Right cardiac atrium (tissue), 5 donors: ENCODE measurements at places on chromosomes 13 and 19.

DNA sequence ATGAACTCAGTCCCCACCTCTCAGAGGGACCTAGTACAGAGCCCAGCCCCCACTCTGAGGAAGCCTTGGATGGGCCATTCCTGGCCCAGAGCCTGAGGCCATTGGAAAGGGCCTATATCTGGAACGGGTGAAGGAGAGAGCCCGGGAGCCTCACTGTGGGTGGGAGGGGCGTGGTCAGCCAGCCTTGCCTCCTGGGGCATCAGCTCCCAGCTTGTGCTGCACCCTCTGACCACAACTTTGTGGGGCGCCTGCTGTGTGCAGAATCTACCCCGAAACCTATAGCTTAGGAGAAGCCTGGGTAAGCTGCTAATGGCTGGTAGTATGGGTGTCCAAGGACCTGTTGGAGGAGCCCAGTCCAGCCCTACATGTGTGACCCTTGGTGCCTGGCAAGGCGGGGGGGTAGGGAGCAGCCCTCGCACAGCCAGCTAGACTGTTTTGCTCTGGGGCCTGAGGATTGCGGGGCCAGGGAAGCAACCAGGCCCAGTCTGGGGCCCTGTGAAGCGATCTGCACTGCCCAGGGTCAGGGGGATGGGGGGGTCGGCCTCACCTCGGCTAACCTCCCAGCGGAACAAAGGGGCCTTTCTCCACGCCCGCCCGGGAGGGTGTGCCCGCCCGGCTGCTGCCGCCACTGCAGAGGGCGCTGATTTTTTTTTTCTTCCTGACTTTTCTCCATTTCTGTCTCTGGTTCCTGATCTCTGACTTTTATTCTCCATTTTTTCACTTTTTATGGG, 42.3 kb downstream of the LYL1 start:
- peak; percentile 84 for DNase-seq

DNA sequence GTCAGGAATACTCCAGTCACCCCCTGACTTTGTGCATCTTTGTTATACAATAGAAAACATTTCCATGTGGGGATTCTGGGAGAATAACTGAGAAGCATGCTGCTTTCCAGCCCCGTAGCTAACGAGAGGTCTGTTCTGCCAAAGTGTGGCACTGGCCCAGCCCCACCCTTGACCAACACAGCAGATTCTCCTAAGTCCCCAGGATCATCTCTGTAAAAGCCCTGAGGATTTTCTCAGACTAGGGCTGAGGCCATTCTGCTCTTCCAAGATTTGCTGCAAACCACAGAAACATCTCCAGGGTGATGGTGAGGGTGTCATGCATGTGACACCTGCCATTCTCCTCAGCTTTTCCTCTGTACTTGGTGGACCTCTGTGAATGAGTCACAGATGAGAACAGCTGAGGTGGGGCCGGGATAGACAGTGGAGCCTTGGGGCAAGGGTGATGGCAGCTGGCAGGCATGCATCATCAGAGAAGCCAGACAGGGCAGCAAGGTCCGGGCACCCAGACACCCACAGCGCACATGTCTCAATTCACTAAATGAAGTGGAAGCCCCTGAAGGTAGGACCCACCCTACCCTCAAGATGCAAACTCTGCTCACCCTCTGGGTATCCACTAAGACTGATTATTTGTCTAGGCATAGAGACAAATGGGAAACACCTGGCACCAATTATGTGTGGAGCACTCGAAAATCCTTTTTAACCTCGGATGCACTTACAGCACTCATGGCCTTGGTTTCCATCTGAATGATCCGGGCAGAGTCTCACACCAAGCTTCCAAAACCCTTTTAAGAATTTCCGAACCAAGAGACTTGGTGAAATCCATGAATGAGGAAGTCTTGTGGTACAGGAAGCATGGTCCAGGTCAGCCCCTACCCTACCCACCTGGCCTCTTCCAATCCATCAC, 20.1 kb upstream of the DOCK9 start:
- peak; percentile 60 for DNase-seq

- no peak for DNase-seq
These were observed 14.0 kb upstream of the ZNF681 start for GRCh38 chr19:23772675-23773063.

DNA sequence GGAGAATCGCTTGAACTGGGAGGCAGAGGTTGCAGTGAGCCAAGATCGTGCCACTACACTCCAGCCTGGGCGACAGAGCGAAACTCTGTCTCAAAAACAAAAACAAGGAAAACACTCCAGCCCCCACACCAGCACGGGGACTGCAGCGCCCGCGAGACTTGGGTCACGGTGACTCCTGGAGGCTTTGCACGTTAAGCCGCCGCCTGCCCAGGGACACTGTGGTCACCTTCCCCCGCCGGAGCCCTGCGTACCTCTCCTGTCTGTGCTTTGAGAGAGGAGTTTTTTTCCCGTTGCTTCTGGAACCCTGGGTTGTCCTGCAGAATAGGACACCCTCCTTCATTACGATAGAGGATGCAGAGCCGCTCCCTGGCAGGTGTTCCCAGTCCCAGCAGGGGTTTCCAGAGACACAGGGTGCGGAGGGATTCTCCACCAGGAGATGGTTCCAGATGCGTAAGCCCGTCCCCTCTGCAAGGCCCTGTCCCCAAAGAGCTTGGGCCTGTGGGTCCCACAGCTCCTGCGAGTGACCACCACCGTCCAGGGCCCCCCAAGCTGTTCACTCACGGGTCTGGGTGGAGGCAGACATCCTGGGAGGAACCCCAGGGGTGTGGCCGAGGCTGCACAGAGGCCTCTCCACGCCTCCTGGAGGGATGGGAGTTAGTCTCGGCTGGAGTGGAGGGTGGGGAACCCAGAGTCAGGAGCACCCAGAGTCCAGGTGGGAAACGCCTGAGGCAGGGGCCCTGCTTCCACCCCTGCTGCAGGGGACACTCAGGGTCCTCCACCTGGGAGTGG, 42.8 kb upstream of the NDUFS7 start:
- DNase-seq: no peak

- no peak for DNase-seq
These were observed 167.0 kb upstream of the ZNF507 start for GRCh38 chr19:32178401-32178800.

DNA sequence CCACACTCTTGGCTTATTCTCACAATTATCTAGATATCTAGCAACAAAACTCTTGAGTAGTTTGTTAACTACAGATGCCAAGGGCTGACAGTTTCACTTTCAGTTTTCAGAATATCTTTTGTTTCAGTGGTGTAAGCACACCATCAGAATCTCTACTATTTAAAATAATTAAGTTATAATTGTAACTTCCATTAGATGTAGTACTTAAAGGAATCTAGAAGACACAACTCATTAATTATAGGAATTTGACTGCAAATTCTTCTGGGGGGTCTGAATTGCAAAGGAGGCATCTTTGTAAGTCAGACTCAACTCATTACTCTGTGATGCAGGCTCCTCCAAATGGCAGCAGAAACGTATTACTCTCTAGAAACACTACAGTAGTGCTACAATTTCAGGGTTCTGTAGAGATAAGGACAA, 44.9 kb upstream of the USPL1 start:
- DNase-seq: no peak

GRCh38 chr19:41597600-41598041, 21.7 kb downstream of the CEACAM21 start:
- peak; percentile 69 for DNase-seq

DNA sequence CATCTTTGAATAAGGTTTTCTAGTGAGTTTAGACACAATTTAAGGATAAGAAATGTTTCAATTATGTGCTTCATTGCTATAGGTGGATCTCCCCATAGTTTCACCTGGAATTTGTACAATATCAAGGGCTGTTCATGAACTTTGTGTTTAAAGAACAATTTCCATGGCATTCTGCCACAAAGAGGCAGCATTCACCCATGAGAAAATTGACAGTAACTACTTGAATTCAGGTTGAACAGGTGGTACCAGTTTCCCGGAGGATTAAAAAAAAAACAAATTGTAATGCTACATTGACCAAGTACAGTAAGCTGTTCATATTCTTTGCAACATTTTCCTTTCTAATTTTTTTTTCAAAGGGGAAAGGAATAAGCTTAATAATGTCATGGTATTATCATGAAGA, 9.1 kb downstream of the SLITRK5 start:
- DNase-seq: no peak

- DNase-seq: no peak
These were observed 155.7 kb upstream of the SOX1 start for GRCh38 chr13:111911121-111911720.

DNA sequence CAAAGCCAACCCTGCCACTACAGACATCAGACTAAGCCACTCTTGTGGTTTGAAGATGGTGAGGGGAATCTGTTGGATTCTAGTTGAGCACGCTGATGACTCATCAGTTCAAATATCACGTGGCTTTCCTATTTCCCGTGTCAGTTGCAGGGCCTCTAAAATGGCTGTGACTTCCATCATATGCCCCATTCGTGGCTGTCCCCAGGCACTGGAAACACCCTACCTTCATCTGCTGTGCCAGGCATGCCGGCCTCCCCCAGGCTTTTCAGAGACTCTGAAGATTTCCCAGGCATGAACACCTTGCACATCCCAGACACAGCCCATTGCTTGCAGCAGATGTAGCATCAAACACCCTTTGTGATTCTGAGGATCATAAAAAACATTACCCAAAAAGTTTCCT, 659.9 kb downstream of the UQCRFS1 start:
- no peak for DNase-seq

GRCh38 chr13:72890546-72890945, 108.6 kb downstream of the PIBF1 start:
- DNase-seq: no peak

GRCh38 chr19:9836021-9836420, 903 bp downstream of the PIN1 start:
- DNase-seq: peak; percentile 36

DNA sequence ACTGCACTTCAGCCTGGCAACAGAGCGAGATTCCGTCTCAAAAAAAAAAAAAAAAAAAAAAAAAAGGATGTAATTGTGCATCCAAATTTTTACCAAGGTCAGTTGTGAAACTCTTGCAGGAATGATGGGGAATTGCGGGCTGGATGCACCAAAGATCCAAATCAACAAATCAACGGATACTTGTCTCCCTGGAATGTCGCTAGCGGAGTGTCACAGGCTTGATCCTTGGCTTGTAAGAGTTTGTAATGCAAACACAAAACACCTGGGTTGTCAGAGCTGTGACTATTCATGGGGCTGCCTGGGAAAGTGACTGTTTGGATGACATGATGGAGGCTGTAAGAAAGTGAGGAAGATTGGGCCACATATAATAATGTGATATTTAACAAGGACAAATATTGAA, 4.2 kb downstream of the KANK3 start:
- no peak for DNase-seq

DNA sequence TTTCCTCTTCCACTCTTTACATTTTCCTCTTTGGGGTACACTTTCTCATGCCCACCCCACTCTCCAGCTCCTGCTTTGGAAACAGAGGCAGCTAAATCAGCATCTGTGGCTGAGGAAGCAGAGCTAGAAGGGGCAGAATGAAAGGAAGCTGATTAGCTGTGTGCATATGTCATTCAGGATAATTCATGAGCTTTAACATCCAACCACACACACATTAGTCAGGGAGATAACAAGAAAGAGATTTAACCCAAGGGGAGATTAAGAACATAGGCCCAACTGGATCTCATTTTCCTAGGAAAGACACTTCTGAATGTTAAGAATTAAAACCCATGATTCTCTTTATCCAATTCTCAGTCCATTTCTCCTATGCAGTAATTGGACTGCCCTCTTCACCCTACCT, 405.5 kb downstream of the TBC1D4 start:
- DNase-seq: no peak

DNA sequence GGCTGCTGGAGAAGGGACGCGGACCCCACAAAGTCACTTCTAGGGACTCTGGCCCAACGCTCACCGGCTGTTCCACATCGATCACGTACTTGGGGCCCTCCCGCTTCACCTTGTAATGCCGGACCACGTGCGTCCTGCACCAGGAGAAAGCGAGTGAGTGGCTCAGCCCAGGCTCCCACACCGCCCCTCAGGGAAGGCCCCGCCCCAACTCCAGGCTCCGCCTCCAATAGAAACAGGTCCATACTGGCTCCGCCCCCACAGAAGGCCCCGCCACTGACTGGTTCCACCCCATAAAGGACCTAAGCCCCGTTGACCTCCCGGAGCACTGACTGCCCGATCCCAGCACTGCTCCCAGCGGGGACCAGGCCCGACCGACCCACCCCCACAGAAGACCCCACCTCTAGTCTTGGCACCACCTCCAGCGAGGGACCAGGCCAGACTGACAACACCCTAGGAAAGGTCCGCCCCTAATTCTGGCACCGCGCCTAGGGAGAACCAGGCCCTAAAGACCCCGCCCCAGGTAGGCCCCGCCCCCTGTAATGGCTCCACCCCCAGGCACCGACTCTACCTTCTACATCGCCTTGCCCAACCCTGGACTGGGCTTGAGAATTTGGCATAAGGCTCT, 11.3 kb downstream of the STAP2 start:
- DNase-seq: peak; percentile 93

DNA sequence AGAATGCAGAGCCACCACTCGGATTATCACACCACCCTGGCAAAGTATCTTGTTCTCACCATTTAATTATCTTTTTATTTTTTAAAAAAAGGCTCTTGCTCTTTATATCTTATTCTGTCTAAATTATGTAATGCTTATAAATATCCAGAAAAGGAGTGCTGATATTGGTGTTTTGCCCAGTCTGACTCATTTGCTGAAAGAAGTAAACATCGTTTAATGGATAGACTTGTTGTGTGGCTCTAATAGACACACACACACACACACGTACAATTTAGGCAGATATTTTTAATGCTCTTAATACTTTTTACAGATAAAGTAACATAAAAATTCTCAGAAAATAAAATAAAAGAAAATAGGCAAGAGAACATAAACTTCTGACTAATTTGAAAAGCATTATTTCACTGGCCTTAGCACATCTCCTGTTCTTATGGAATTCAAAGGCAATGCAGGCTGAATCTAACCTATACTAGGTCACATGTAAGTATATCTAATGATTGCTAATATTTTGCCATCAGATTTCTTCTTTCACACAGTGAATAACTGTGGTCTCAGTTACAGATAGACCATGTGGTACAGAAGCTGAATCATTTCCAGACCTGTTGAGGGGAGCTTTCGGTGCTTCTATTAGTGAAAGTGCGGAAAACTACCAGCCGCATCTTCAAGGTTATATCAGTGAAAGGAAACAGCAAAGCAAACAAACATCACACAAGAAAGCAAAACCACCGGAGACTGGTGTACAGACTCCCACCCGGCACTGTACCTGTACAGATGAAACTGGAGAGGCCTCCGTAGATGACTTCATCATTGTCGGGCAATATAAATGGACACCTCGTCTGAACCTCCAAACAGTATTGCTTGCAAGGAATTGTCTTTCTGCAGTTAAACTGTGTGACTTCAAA, 642.1 kb upstream of the ARGLU1 start:
- DNase-seq: no peak

- DNase-seq: no peak
These were observed 389.3 kb downstream of the DACH1 start for GRCh38 chr13:71477735-71478134.

DNA sequence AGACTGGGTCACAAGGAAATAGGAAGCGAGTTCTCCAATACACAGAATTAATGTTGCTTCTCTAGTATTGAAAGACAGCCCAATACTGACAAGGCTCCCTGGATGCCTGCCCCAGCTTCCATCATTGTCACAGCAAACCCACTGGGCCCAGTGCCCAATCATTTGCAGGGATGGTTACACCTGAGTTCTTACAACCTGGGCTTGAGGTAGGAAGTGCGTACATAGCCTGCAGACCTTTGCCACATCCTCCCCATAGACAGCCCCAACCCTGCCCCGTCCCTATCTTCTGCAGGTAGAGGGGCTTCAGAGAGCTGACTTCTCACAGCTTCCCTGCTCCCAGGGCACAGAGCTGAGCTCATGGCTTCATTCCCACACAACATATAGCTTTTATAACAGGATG, 108.1 kb upstream of the UBL3 start:
- no peak for DNase-seq

- no peak for DNase-seq
These were observed 361.9 kb downstream of the TBC1D4 start for GRCh38 chr13:75120085-75120484.
